Cortex of kidney (tissue), 1 donor: ENCODE measurements at places on chromosomes 4 and X.

- DNase-seq: no peak
These were observed 28.1 kb downstream of the SLC25A43 start for GRCh38 chrX:119427024-119427794.

DNA sequence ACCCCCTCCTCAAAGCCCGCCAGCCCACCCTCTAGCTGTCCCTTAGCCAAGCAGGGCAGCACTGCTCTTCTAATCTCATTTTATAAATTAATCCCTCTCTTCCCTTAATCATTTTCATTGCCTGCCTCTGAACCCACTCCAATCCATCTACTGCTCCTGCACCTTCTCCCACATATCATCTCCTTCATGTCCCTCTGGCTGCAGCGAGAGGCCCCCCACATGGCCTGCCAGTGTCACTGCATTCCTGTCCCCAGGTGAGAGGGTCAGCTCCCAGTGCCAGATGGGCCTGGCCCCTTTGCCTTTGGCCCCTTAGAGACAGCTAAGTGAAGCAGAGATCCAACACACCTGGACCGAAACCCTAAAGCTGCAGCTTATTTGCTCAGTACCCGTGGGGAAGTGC, 79.4 kb downstream of the PJA1 start:
- DNase-seq: no peak

GRCh38 chr4:30952526-30953219, 232.5 kb downstream of the PCDH7 start:
- no peak for DNase-seq

- no peak for DNase-seq
These were observed 1.2 kb upstream of the TMEM47 start for GRCh38 chrX:34658326-34658725.

GRCh38 chrX:101417190-101417589, 9.2 kb downstream of the HNRNPH2 start:
- no peak for DNase-seq

DNA sequence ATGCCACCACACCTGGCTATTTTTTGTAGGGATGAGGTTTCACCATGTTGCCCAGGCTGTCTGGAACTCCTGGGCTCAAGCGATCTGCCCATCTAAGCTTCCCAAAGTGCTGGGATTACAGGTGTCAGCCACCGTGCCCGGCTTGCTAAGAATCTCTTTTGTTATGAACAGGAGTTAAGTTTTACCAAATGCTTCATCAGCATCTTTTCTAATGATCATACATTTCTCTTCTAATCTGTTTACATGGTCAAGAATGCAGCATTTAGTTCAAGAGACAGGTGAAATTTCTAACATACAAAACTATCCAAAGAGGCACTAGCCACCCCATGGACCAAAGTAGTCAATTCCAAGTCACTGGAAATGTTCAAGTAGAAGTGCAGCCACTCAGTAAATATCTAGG, 52.5 kb upstream of the IQSEC2 start:
- no peak for DNase-seq

- DNase-seq: no peak
These were observed at the start of gene MAP3K15 for GRCh38 chrX:19514791-19515614. Gene MAP3K15, minus strand, starts transcription at chrX:19515508. Its CDS starts 247 bp downstream, at chrX:19515261.

GRCh38 chrX:11611965-11612364, 53.8 kb downstream of the ARHGAP6 start:
- DNase-seq: no peak

- DNase-seq: no peak
These were observed 20.4 kb downstream of the LEF1 start for GRCh38 chr4:108148316-108148715.

DNA sequence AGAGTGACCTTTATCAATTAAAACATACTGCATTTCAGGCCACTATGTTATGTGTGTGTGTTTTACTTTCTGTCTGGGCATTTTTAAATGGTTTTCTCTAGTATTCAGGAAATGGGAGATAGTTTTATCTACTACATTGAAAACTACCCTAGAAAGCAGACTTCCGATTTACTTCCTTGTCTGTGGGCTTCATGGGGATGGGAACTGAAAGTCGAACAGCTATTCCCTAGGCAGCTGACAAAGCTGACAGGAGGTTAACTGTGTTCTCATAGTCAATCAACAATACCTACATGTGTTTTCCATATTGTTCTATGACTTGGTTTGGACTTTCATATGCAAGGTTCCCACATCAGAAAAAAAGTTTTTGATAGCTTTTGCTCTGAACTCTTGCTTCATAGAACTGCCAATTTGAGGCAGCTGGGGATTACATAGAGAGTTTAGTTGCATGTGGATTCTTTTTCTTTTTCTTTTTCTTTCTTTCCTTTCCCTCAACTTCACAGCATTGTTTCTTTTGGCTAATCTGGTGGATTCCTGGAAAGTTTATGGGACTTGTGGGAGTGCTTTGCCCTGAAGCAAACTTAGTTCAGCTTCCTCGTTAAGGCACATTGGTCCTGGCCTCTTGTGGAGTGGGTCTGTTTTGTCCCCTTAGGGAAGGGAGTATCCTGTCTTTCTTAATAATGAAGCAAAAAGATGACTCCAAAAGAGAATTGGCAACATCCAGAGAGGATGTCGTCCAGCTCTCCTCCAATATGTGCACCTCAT, 327.1 kb upstream of the GIMD1 start:
- no peak for DNase-seq

DNA sequence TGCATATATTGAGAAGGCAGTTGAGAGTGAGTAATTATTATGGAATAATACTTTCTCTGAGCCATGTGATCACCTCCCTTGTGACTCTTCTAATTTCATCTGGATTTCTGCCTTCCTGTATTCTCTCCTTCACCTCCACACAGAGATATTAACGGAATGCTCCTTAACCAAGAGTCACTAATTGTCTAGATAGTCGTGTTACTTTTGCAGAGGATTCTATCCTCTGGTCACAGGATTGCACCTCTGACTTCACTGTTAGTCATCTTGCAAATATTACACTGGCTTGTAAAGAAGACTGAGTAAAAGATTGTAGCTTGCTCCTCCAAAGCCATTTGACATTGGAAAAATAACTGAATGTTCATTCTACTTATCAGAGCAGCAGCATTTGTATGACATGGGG, 160.9 kb downstream of the SH2D1A start:
- no peak for DNase-seq

DNA sequence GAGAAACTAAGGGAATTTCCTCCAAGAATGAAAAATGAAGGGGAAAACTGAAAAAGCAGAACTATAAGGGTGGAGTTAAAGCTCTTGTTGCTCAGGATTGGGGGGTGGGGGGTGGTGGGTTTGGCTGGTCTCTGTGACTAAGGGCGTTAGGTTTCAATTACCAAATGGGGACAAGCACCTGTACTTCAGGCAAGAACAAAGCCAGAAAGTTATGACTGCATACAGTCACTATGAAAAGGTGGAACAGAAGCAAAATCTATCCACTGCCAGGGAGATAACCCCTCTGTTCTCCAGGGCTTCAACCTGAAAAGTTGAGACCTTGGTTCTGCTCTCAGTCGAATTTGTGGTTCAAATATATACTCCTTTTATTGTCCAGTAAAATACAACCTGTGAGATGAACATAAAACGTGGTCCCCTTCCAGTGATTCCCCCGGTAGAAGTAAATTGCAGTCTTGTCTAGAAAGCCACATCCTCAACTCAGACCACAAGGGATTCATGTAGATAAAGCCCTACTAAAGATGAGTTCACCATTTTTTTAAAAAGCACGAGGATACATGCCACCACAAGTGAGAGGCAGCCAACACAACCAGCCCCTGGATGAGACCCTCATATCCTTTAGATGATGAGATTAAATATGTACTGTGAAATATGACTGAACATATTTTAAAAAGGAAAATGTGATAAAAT, 257.1 kb upstream of the RPS6KA3 start:
- no peak for DNase-seq

DNA sequence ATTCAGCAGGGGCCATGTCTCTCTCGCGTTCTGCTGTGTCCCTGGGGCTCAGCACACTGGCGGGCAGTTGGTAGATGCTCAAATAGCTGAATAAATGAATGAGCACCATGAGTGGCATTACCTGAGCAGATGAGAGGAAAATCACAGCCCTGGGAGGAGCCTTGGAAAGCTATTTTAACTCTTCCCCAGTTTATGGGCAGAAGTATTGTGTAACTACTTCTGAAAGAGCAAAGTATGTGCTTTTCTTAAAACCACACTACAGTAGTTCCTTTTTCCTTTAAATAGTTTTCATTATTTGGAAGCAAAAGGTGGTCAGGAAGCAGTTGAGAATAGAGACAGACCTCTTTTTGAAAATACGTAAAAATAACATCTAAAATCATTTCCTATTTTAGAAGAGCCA, 3.0 kb upstream of the PLAC1 start:
- DNase-seq: no peak

- no peak for DNase-seq
These were observed 95.3 kb downstream of the GRID2 start for GRCh38 chr4:92399032-92399431.

- no peak for DNase-seq
These were observed 241.4 kb upstream of the PGRMC2 start for GRCh38 chr4:128528793-128529553.

DNA sequence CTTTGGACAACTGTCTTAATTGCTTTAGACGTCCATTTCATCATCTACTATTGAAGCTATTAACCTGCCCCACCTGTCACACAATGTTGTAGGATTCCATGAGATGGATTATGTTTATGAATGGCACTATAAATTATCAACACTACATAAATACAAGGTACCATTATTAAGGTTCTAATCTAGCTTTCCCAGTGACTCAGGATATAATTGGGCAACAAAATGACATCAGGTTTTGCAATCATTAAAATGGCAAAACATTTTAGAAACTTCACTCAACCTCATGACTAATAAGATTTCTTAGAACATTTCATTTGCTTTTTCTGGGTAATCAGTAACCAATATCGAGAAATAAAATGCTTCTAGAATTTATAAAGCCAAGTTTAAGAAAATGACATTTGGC, 9.2 kb downstream of the HOPX start:
- no peak for DNase-seq

DNA sequence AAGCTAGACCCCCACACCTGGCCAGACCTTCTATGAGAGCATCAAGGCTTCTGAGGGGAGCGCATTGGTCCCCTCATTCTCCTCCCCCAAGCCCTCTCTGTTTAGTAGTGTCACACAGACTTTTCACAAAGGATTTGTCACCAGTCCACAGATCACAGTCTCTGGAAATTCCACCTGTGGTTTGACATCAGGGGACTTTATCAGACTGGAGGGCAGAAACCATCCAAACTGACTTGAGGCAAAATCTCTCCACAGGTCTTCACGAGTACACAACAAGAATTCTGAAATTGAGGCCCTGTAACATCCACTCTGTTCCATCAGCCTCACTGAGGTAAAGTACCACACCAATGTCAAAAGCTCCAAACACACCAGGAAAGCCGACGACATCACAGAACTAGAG, 112.5 kb downstream of the SH3KBP1 start:
- DNase-seq: no peak

DNA sequence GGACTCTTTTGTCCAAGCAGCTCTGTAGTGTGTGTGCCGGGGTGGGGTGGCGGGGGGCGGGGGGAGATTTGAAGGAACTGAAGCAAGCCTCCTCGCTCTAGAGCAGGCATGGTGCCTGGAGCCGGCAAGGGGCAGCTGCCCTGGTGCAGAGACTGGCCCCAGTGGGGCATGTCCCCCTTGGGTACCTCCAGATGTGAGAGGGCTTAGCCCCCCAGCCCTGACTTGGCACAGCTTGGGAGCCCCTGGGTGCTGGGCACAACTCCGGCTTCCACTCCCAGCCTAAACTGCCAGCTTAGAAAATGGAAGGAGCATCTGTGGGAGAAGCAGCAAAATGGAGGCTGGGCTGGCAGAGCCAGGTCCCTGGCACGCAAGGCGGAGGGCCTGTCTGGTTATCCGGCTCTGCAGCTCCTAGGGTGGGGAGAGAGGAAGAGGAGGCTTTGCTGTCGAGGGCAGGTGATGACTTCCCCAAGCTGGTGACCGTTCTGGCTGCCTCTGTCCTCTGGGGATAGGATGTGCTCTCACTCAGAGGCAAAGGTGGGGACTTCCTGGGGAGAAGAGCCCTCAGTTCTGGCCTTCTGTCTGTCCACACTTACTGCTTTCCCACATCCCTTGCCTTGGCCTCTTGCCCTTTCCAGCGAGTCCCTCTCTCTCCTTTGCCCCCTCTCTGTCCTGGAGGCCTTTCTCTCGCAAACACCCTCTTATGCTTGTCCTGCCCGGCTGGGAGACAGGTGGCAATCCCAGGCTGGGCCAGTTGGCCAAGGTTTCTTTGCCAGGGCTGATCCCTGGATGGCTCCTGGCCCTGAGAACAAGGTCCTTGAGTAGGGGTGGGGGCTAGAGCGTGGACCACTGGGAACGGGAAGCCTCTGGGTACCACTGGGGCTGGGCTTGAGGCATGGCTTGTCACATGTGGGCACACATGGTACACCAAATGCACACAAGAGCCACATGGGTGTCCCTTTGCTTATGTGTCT, 2.0 kb downstream of the DLG3 start:
- DNase-seq: no peak

DNA sequence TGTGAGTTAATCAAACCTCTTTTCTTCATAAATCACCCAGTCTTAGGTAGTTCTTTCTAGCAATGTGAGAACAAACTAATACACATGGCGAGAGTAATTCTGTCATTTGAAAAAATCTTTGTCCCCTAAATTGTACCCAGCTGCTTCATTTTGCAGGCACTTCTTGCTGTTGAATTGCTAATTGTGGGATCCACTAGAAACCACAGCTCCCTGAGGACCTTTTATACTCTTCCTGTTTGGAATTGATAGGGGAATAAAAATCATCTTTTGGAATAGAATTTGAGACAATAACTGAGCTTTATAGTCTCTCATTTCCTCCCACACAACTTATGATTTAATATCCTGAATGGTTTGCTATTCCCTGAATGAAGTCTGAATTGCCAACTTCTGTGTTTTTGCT, 170.2 kb downstream of the PACRGL start:
- no peak for DNase-seq

- DNase-seq: no peak
These were observed 303.1 kb upstream of the GIMD1 start for GRCh38 chr4:106671716-106672115.

GRCh38 chr4:5371415-5372190, 320.3 kb downstream of the STK32B start:
- DNase-seq: no peak

GRCh38 chr4:26015133-26015651, 101.2 kb downstream of the SMIM20 start:
- DNase-seq: no peak

GRCh38 chrX:10855845-10856244, 235.5 kb upstream of the MID1 start:
- DNase-seq: no peak

GRCh38 chrX:130097507-130098209, 12.6 kb downstream of the ELF4 start:
- no peak for DNase-seq

GRCh38 chr4:139802931-139803330, 137.3 kb downstream of the MGST2 start:
- no peak for DNase-seq

- no peak for DNase-seq
These were observed 490 bp downstream of the RWDD4 start for GRCh38 chr4:183658362-183659028.

GRCh38 chr4:154559141-154559493, 3.7 kb upstream of the FGB start:
- no peak for DNase-seq

- no peak for DNase-seq
These were observed 24.1 kb downstream of the CT45A1 start for GRCh38 chrX:135737366-135738071.

GRCh38 chr4:83677656-83678055, 141.7 kb downstream of the GPAT3 start:
- no peak for DNase-seq
